ENCODE measurements at places on chromosomes 11 and 22.
A peak's percentile ranks its signal among the peaks of the same experiment; 100 is the strongest.

- DNase-seq: no peak
Observed at GRCh38 chr11:39442177-39442576, 2017.3 kb downstream of the LRRC4C start.

DNA sequence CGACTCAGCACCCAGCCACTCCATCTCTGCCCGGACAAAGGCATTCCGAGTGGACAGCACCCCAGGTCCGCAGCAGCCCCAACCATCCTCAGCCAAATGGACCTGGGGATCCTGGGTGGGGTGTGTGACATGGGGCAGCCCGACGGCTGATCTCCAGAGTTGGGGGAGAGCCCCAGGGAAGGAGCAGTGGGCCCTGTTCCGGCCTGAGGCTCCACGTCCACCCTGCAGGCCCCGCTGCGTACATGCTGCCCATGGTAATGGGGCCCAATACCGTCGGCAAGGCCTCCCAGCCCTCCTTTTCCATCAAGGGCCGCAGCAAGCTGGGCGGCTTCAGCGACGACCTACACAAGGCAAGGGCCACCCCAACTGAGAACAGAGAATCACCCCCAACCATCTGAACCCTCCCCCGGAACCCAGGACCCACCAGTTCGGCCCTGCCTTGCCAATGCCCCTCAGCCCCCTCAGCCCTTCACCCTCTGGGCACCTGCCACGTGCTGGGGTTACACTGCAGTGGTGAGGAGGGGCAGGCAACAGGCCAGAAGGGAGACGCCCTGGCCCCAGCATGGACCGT is 5.4 kb downstream of the SCGB1C1 start:
- no peak for DNase-seq

DNA sequence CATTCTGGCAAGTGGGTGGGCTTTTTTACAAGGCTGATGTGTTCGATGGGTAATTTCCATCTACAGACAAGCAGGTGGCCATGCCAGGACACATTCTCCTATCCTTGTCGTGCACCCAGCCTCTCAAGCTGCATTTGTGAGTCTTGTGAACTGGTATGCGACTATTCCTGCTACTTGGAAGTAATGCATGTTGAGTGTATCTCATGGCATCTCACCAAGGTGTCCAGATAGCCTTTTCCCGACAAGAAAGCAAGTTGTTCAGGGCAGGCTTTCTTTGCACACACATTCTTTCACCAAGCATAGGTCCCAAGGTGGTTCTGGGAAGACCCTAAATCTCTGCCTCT is 18.8 kb upstream of the SYT13 start:
- no peak for DNase-seq

DNA sequence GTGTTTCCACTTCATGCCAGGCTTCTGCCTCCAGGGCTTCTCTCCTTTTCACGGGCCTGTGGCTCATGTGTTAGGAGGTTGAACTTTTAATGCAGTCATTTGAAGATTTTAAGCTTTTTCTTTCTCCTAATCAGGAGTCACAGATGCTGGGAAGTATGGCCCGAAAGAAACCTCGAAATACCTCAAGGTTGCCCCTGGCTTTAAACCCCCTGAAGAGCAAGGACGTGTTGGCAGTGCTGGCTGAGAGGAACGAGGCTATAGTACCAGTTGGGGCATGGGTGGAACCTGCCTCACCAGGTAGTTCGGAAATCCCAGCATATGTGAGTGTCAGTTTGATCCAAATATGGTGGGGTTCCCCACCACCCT is 571 bp downstream of the CCDC15 start:
- peak; percentile 3 for DNase-seq

- DNase-seq: no peak
Observed at GRCh38 chr11:46435679-46436078, 44.1 kb upstream of the CHRM4 start.
